Retina (tissue), 1 donor: ENCODE measurements at places on chromosomes 7 and 10.

GRCh38 chr7:134645935-134646334 lies 718 bp upstream of the BPGM start:
- DNase-seq = no peak

DNA sequence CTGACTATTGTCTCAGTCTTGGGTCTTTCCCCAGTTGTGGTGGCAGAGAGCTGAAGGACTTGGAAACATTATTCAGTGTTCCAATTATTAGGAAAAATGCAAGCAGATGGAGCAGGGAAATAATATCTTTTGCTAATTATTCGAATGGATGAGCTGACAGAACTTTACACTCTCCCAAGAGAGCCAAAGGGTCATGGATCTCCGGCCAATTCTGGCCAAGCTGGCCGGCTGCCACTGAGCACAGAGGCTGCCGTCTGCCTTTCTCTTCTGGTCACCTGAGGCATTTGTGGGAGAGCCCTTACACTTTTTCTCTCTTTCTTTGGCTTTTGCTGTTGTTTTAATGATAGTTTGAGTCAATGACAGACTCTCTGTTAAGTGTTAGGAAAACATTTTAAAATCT lies 22.2 kb upstream of the CNTNAP2 start:
- DNase-seq = no peak

- peak; percentile 20 for DNase-seq
These were observed 71.8 kb upstream of the VWDE start for GRCh38 chr7:12475362-12476063.

GRCh38 chr10:24483701-24484100 lies 240.0 kb downstream of the ARHGAP21 start:
- no peak for DNase-seq

GRCh38 chr7:26625286-26625685 lies 239.1 kb downstream of the SKAP2 start:
- DNase-seq = no peak
